ENCODE measurements at places on chromosomes 3 and 15.

GRCh38 chr3:120418866-120419490 lies 31.8 kb downstream of the FSTL1 start:
- no peak for DNase-seq

- DNase-seq: peak; percentile 67
Observed at GRCh38 chr3:10248984-10249748, 907 bp downstream of the TATDN2 start.

GRCh38 chr15:99347574-99347973 lies 96.3 kb downstream of the LRRC28 start:
- no peak for DNase-seq

DNA sequence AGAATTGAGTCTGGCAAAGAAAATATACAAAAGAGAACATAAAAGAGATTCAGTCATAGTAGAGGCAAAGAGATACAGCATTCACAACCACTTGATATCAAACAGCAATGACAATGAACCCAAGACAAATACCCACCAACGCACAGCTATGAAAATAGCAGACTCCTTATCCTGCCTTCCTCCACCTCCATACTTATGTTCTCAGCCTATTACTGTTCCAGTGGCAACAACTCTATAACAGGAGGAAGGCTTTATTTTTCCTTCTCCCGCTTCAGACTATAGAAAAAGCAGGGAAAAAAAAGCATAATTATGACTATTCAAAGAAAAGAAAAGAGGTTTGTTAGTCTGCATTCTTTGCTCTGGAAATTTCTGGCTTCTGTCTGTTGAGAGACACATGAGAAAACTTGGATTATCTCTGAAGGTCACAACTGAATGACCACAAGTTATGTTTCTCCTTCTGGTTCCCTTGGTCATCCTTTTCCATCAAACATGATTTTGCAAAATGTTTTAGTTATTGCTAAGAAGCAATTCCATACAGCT lies 81.2 kb upstream of the PLXND1 start:
- DNase-seq: no peak

GRCh38 chr3:42067326-42067725 lies 23.8 kb upstream of the TRAK1 start:
- DNase-seq: no peak

DNA sequence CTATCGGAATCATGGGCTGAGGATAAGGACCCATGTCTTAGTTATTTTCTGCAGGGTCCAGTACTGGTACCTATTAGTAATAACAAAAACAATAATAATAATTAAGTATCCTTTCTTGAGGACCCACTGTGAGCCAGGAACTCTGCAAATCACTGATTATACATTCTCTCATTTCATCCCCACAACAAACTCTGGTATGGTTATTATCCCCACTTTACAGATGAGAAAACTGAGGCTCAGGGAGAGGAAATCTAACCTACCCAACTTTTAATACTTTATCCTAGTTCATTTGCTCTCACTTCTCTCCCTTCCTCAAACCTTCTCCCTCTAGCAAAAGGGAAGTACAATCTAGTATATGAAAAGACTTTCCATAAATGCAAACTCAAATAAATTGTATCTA lies 528.4 kb upstream of the PROK2 start:
- no peak for DNase-seq

DNA sequence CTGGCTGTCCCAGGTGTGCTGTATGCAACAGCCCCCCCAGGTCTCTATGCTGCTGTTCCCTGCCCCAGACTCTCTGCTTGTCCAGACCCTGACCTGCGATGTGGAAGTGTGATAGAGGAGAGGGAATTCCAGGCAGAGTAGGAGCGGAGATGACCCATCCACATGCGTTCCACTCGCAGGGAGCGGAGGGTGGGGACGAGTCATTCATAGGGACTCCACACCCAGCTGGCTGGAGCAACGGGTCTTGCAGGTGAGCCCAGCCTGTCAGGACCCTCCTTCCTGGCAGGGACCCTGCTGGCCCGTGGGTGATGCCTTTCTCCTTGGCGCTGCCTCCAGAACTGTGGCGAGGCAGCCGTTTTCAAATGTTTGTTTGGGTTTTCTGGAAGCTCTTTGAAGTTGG lies 58.8 kb downstream of the CEMIP start:
- no peak for DNase-seq

DNA sequence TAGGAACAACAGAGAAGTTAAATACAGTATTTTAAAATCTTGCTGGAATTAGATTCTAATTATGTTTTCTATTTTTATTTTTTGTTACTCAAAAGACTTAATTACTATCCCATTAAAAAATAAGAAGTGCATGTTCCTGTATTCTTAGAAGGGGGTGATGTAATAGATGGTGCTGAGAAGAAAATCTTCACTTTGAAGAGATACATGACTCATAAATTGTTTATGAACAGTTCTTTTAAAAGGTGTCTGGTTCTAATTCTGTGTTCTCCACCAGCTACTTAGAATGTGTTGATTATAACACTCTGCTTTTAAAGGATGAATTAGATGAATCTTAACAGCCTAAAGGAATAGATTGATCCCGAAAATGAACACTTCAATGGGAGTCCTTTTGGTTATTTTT lies 8.2 kb downstream of the RCN2 start:
- DNase-seq: no peak

DNA sequence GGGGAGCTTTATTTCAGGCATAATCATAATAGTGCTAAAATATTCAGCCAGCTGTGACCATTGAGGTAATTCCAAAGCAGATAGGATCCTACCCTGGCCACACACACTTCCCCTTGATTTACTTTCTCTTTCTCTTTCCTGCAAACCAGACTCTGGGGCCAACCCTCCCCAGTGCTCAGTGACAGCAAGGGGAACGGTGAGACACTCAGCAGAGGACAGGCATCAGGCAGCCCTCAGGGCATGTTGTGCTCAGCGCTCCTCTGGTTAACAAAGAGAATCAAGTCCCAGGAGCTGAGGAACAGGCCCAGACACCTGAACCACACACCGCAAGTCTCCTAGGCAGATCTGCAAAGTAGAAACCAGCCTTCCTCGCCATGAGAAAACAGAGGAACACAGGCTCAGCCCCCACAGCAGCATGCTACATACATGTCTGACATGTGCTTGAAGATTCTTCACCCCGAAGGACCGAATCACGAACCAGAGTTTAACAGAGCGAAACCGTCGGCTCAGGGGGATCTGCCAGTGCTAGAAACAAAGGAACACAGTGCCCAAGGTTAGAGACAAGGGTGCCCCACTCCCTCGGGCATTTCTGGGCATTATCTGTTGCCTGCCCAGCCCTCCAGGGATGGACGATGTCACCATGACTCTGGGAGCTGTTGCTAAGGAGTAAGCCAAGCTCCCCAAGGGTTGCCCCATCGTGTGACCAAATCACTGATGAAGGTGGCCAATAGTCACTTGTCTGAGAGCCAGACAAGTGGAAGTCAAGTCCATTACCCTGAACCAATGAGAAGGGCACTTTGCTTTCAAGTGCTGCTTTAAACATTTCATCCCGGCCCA lies 17.5 kb downstream of the HDC start:
- DNase-seq: peak; percentile 39

GRCh38 chr3:59753808-59754450 lies 704.1 kb upstream of the CFAP20DC start:
- DNase-seq: no peak

DNA sequence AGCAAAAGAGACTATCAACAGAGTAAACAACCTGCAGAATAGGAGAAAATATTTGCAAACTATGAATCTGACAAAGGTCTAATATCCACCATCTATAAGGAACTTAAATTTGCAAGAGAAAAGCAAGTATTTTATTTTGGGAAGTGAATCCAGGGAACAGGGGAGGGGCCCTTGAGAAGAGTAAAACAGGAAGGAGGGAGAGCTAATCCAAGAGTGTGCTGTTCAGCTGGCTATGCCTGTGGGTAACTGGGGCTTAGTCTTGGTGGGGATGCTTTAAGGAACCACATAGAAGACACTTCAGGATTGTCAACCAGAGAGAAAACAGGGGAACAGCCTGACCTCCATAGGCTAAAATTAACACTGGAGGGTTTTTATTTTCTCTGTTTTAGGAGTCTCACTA lies 3.9 kb upstream of the HHLA2 start:
- no peak for DNase-seq

DNA sequence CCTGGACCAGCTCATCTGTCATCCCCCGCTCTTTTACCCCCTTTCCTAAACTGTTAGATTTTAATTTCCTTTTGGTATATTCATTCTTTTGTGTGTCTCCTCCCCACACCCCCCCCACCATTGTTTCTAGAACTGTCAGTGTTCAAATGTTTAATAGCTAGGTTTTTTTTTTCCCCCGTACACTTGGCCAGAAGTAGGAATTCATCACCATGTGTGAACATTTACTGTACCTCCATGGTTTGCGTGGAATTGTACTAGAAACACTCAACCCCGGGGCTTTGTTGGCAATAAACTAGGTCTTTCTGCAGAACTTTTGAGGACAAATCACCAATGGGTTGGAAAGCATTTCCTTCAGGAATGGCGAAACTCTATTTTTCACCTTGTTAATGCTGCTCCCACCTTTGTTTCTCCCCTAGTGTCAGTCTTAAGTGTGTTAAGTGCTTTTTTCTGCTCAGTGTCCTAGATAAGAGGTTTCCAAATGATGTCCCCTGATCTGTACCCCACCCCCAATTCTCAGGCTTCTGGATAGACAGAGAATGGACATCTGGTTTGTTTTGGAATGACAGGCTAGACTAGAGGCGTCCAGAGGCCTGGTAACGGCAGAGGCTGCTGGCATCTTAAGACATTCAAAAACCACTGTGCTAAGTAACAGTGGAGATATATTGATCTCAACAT lies 76.8 kb downstream of the SMAD3 start:
- DNase-seq: no peak

- peak; percentile 63 for DNase-seq
Observed at GRCh38 chr15:68209735-68210408, 4.7 kb upstream of the CALML4 start.

DNA sequence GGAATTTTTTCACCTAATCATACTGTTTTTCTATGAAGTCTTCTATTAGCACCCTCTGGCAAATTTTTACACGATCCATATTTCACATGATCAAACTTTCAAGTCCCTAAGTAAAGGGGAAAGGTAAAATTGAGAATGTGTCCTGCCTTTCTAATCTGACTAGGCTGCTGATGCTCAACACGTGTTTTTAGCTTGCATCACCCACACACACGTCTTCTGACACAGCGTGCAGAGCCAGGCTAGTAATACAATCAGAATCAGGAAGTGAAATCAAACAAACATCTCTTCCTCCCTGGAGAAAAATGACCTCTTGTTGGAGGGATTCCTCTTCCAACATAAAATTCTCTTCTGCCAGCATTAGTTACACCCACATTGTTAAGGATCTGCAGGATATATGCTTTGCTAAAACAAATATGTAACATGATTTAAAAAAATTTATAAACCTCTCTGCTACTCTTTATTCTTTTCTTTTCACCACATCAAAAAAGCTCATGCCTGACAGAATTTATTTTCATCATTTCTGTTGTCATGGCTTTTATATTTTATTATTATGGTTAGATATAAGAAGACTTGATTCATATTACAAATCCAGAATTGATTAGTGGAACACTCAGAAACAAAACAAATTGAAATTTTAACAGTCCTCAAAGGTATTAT lies 122.4 kb downstream of the RAP2B start:
- DNase-seq: peak; percentile 46

DNA sequence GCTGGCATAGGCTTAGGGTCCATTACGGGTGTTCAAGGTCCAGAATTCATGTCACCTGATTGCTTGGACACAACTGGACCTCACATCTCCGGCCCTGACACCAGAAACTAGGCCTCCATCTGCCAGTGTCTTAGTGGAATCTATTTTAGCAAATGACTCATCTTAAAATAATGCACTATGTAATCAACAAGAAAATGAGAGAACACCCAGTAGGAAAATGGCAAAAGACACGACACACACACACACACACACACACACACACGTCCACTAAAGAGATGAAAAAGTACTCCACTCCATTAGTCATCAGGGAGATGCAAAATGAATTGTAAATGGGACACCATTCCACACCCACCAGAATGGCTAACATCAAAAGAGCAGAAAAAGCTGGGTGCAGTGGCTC lies 11.2 kb downstream of the APBA2 start:
- DNase-seq: no peak

GRCh38 chr3:130081351-130081881 lies at the start of gene ALG1L2:
TSS of gene ALG1L2 (plus strand) at chr3:130081831. CDS start at chr3:130082017, 186 bp downstream.
- no peak for DNase-seq

GRCh38 chr3:168093229-168093628 lies 2.5 kb downstream of the GOLIM4 start:
- DNase-seq: no peak

DNA sequence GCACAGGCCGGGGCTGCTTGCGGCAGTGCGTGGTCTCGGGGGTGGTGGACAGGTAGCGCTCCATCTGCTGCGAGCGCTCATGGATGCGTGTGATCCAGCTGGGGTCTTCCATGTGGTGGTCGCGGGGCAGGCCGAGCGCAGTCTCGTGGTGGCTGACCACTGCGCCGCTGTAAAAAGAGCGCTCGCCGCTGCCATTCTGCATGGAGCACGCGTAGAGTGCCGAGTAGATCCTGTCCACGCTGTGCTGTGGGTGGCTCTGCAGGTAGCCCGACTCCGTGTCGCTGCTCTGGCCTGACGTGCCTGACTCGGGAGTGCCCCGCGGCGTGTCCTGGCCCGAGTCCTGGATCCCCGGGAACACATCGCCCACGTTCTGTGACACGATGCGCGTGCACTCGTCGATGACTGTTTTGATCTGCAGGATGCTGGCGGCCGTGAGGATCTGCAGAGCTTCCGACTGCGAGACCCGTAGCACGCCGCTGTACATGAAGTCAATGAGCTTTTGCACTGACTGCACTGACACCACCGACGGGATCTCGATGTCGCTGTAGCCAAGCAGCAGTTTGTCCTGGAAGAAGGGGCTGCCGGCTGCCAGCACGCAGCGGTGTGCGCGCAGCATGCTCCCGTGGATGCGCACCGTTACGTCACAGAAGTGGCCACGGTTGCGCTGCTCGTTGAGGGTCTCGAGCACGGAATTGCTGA lies 57.4 kb downstream of the TIGIT start:
- DNase-seq: no peak

DNA sequence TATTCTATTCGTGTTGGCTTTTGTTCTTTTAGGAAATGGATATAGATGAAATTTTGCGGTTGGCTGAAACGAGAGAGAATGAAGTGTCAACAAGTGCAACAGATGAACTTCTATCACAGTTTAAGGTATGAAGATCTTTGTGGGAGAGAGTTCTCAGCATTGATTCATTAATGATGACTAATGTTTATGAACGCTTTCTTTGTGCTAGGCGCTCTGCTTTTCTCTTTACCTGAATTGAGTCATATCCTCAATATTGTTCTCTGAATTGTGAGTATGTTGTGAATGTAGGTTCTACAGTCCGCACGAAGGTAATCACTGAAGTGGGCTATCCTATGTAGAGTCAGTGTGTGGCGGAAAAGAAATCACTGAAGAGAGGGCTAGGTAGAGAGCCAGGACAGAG lies 81.2 kb downstream of the CHD2 start:
- no peak for DNase-seq

- DNase-seq: no peak
Observed at GRCh38 chr15:65386886-65387285, 9.1 kb upstream of the IGDCC3 start.

- no peak for DNase-seq
Observed at GRCh38 chr3:153277029-153277428, 115.0 kb downstream of the RAP2B start.

GRCh38 chr3:101898752-101899169 lies 49.4 kb downstream of the NFKBIZ start:
- no peak for DNase-seq

- no peak for DNase-seq
Observed at GRCh38 chr3:65877160-65877559, 161.6 kb downstream of the MAGI1 start.

Measured in stimulated activated CD4-positive, alpha-beta T cell treated with anti-CD3 and anti-CD28 coated beads, Interleukin-4, amount 100 ng/mL, for 4 hours (primary cell).